Activated CD4-positive, alpha-beta T cell treated with anti-CD3 and anti-CD28 coated beads, Interleukin-2, amount 50 U/mL, for 1 hour (primary cell): ENCODE measurements at places on chromosomes 3 and 15.
A peak's percentile ranks its signal among the peaks of the same experiment; 100 is the strongest.

DNA sequence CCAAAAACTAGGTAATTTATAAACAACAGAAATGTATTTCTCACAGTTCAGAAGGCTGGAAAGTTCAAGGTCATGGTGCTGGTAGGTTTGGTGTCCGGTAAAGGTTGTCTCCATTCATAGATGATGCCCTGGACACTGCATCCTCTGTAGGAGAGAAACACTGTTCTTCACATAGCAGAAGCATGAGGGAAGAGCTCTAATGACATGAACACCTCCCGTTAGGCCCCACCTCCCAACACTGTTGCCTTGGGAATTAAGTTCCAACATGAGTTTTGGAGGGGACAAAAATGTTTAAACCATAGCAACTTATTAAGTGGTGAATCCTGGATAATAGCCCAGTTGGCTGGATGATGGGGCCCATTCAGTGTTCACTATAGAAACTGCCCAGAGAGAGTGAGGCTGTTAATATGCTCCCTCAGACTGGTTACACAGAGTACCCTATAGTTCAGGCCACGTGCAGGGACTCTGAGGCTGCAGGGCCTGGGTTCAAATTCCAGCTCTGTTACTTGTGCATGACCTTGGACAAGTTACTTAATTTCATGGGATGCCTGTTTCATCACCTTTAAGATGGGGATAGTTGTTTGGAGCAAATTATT is 37.0 kb downstream of the CCNL1 start:
- no peak for DNase-seq

- no peak for DNase-seq
Observed at GRCh38 chr3:123275691-123276090, 73.9 kb downstream of the SEC22A start.

DNA sequence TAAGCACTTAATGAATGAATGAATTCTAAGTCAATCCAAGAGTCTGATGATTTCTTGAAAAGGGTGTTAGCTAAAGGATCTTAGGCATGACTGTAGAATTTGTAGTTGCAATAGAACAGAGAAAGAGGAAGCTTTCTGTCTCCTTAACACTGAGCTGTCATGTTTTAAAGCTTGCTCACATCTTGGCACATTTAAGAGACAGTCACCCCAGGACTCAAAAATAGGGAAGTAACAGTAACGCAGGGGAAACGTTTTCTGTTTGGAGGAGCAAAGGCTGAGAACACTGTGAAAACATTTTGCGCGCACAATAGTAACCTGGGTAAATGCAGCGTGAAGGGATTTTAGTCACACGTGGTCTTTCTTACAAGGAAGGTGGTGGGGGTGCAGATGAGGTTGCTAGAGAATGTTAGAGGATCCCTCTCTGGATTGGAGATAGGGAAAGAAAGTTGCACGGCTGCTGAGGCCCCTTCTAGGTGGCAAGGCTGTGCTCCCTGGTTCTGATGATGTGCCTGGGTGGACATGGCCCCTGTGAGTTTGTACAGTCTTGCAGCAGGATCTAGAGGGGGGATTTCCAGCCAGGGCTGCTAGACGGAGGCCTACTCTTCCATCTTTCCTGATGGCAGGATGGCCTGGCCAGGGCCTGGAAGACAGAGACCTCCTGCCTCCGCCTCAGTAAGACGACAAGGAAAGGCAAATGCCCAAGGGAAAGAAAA is 12.0 kb downstream of the STARD5 start:
- DNase-seq = no peak

DNA sequence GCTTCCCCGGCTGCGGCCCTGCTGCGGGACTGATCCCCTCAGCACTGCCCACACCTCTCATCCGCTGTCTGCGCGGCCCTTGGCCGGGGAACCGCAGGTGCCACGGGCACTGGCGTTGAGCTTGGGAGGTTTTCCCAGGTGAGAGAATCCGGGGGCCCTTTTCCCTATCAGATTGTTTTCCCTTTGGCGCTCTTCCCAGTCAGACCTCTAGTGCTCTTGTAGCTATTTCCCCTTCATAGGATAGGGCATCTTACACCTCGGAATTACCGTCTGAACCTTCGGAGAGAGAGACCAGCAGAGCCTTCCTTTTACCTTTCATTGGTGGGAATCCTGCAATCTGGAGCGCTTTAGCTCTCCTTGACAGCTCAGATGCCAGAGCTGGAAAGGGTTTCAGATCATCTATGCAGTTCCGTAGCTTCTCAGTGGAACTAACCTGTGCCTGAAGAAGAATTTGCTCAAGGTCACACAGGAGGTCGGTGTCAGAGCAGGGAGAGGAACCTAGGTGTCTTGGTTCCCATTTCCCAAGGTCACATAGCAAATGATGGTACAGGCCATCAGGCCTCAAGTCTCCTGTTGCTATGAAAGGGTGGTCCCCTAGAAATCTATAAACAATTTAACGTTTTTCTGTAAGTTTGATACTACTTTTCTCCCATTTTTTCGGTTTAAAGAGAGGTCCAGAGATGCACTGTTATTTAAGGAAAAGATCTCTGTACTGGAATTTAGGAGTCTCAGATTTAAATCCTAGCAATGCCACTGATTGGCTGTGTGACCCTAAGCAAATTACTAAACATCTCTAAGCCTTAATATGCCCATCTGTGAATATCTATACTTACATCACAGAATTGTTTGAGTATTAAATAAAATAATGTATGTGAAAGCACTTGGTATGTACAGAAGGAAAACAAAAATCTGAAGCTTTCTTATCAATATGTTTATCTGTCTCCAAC is 916 bp downstream of the IDH3A start:
- no peak for DNase-seq

DNA sequence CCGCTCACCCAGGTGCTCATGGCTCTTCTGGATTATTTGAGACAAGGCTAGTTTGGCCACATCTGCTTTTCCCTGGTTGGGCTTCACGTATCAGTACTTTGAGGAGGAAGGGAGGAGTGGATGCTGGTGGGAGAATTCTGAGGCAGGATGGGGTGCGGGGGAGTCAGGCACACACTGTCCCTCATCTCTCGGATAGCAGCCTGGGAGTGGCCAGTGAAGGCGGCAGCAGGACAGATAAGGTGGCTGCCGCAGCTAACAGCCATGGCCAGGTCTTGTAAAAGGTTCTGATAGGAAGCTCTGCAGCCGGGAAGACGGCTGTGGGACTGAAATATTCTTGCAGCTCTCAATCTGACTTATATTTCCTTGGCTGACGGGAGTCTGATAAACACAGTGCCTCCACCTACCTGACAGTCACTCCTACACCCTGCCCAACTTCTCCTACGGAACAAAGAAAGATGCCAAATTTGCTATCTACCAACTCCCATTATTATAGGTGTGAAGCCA is 87.3 kb downstream of the MESD start:
- no peak for DNase-seq

- DNase-seq = peak; percentile 68
Observed at GRCh38 chr15:52139599-52140462, 27.3 kb upstream of the BCL2L10 start.

DNA sequence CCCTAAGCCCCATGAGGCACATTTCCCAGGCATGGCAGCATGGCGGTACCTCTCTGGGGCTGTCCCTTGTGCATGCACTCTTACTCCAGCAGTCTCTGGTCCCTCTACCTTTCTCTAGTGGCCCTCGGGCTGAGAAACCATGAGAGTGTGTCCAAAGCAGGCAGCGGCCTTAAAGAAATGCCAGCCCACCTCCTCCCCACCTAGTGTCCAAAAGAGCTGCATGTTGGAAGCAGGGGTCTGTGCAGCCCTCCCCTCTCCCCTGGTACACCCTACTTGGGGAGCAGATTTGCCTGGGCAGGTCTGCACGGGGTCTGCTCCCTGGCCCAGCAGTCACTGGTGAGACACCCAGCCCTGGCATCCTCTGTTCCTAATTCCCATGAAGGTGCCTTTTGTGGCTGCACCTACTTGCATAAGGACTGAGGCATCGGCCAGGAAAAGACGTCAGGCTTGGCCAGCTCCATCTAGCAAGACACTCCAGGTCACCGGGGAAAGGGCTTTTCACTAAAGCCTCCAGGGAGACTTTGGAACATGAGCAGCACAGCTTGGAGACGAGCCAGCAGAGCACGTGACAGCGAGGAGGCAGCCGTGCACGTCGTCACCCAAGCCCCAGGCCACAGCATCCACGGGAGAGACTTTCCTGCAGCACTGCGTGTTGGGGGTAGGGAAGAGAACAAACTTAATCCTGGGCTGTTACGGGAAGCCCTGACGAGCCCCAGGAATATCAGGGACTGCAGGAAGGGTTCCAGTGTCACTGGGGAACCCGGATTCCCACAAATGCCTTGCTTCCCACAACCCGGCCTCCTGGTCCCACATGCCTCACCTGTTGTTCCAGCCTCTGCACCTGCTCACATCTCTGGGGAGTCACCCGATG is 38.8 kb downstream of the TM2D3 start:
- DNase-seq = no peak
